Neuronal stem cell (in vitro differentiated cells): ENCODE measurements at places on chromosomes 4 and X.

DNA sequence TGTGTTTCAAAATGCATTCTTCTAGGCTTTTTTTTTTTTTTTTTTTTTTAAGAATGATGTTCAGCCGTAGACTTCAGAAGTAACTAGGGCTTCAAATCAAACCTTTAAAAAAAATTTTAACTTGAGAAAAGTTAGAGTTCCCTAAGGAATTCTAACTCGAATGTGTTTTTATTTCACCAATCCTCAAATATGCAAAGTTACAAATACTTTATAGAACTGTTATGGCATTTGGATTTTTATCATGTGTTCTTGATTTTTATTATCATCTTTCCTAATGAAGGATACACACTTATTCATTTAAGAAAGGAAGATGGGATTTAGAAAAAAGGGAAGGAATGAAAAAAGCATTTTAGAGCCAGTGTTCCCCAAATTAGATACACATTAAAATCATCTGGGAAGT is 200.6 kb upstream of the LDB2 start:
- DNase-seq: no peak

DNA sequence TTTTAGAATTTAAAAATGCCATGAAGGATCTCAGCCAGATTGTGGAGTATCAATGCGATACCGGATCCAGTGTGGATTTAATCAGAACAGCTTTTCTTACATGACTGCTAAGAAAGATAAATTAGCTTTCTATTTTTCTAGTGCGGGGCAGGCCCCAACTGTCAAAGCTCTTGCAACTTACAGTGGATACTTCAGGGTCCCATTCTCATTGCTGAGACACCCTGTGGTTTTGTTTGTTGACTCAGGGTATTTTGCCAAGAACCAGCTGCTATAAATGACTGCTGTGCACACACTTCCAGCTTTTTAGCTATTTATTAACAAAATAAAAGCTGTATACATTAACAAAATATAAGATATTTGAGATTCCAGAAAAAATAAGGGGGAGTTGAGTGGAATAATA is 166.4 kb downstream of the DCLK2 start:
- DNase-seq: no peak

DNA sequence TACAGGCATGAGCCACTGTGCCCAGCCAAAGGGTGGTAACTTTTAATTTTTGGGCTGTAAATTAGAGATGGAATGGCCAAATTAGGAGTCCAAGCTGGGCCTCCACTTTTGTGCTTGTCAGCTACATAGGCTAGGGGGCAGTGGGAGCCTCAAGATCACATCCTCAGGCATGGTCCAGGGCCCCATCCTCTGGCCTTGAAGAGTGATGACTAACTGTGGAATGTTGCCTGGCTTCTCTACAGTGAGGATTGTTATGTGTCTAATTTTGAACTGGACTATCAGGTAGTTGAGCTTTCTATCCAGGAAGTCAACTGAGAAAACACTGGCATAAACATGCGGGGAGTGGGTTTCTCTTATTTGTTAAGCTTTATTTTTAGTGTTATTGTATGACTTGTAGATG is 33.0 kb downstream of the CCNG2 start:
- DNase-seq: no peak

GRCh38 chr4:101232074-101232776 is 115.1 kb downstream of the PPP3CA start:
- no peak for DNase-seq

DNA sequence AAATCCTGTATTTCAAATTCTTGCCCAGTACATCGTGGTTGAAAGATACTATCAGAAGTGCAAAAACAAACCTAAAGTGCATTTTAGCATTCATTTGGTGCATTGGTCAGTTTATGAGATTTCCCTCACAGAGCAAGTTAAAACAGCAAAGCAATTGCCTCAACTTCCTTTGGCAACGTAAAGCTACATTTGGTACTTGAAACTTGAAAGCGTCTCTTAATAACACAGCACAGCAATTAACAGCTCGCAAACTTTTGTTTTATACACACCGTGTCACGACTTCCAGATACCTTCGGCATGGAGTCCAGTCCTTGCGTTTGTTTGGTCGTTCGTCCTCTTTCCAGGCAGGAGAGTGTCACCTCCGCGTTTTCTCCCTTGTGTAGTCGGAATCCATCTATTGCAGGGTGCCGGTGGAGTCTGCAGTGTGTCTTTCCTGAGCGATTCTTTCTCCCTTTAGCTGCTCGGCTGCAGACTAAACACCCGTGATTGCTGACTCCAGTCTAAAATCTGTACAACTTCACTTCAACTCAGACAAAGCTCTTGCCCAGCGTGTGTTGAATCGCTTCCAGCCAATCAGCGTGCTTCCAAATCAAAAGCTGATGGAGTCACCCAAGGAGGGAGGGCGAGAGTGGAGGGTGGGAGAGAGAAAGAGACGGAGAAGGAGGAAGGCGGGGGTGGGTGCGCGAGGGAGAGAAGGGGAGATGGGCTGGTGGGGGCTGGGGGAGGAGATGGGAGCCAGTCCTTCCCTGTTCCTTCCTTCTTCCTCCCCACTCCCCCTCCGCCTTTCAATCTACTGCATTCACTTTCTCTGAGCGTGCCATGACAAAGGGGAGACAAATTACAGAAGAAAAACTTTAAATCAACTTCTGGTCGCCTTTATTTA is at the start of gene PCDH18:
Gene PCDH18 (minus strand): TSS at position 509 of the 883 bp plus-strand sequence. CDS start 406 bp downstream, at position 103.
- peak; percentile 92 for DNase-seq

DNA sequence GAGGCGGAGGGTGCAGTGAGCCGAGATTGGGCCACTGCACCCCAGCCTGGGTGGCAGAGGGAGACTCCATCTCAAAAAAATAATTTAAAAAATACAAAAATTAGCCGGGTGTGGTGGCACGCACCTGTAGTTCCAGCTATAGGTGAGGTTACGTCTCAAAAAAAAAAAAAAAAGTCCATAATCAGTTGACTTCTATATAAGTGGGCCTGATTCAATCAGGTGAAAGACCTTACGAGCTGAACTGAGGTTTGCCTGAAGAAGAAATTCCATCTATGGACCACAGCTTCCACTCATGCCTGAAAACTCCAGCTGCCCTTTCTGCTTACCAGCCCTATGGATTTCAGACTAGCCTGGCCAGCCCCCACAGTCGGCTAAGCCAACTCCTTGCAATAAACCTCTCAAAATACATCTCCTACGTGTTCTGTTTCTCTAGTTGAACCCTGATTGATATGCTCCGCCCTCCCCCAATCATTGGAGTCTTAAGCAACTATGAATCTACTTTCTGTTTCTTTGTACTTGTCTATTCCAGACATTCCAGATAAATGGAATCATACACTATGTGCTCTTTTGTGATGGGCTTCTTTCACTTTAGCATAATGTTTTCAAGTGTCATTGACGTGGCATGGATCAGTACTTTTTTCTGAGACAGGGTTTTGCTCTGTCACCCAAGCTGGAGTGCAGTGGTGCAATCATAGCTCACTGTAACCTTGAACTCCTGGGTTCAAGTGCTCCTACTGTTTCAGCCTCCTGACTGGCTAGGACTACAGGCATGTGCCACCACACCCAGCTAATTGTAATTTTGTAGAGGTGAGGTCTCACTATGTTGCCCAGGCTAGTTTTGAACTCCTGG is 36.6 kb downstream of the SAT1 start:
- DNase-seq: no peak

GRCh38 chr4:36394352-36394903 is 113.0 kb downstream of the DTHD1 start:
- DNase-seq: no peak

- no peak for DNase-seq
These were observed 87.7 kb upstream of the LSM6 start for GRCh38 chr4:146087856-146088255.

DNA sequence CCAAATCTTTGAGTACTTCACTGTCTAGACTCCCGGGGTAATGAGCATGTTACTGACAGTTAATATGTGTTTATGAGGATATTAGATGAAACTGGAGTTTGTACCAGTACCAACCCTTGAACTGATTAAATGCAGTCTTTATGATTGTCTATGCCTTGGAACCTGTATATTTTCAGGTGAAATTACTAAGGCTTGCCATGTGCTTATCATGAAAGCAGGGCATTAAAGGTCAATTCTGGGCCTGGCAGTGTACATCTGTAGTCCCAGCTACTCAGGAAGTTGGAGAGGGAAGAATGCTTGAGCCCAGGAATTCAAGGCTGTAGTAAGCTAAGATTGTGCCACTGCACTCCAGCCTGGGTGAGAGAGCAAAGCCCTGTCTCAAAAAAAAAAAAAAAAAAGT is 27.6 kb downstream of the PHEX start:
- DNase-seq: no peak

- no peak for DNase-seq
These were observed 74.0 kb downstream of the HPRT1 start for GRCh38 chrX:134533952-134534351.

DNA sequence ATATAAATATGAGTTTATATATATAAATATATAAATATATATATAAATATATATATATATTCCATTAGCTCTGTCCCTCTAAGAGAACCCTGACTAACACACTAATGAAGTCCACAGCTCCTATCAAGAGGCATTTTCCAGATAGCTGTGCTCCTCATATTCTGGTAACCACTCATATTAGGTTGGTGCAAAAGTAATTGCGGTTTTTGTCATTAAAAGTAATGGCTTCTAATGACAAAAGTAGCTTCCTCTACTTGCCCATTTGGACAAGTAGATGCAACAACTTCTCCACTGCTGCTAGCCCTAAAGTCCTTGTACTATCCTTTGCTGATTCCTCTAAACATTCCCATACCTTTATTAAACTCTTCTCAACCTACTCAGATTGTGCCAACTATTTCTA is 182.0 kb downstream of the THOC2 start:
- no peak for DNase-seq

GRCh38 chrX:99495453-99495852 is 914.6 kb downstream of the PCDH19 start:
- DNase-seq: no peak

DNA sequence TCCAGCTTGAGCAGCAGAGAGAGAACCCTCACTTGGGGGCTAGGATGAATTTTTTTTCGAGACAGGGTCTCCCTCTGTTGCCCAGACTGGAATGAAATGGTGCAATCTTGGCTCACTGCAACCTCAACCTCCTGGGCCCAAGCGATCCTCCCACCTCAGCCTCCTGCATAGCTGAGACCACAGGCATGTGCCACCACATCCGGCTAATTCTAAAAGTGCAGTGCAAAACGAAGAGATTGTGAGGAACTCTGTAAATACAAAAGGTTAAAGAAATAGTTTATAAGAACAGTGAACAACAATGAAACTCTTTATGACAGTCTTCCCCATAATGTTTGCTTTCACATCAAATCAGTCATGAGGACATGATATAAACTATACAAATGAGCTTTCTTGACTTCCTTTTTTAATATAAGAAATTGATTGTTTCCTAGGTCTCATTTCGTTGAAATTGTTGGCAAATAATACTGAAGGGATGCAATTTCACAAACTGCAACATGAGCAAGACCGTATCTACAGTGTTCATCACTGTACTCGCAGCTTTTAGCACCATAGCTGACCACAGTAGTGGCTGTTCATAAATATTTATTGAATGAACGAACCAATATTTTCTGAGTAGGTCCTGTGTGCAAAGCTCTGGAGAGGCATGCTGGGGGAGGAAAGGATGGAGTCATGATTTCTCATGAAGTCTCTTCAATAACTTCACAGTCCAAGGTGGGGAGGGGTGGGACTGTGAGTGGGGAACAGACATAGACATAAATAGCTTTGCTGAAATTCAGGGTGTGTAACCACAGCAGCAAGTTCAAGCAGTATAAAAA is 116.1 kb downstream of the SHROOM3 start:
- no peak for DNase-seq

DNA sequence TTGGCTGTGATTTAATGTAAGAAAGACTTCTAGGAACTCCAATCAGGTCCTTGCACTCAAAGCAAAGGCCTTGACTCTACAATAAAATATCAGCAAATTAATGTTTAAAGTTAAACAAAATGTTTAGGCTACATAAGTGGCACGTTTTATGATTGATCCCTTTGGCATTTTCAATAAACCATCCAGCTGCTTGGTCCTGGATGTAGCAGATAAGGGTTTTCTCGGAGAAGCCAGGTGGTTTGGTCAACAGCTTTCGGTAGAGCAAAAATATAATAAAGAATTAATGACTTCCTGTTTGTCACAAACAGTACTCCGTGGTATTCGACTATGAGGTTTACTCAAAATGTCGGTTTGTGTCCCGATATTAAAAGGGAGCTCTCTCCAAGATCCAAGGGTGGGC is 95.8 kb downstream of the GEMIN8 start:
- no peak for DNase-seq

DNA sequence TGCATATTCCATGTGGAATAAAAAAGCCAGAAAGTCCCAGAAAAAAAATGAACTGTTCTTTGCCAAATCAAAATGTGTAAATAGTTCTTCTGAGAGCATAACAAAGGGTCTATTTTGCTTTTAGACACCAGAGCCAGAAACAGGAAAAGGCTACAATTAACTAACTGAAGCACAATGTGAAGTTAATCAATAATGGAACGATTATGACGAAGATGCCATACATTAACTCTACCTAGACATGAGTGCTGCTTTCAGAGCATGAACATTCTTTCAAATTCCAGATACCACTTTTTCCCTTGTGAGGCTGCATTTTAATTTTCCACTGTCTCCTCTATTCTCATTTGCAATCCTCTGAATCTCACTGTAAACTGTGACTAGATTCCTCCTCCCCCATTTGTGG is 48.7 kb upstream of the PHOX2B start:
- no peak for DNase-seq

- no peak for DNase-seq
These were observed 28.9 kb upstream of the CAMK2D start for GRCh38 chr4:113790478-113790877.

DNA sequence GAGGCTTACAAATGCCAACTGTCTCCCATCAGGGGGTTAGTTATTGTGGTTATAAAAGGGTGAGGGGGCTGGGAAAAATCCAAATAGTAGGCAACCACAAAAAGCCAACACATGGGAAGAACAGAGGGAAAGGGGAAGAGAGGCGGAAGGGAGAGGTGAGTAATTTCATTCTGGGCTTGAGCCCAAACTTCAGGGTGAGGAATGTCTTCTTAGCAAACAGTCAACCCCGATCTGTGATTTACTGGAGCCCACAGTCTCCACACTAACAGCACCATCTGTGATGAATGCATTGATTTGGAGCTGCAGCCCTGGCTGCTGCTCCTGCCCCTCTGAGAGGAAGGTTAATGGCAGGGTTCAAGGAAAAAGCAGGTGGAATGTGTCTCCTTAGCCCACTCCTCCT is 162.2 kb upstream of the GPR101 start:
- no peak for DNase-seq

- DNase-seq: no peak
These were observed 72.1 kb downstream of the BEND4 start for GRCh38 chr4:42080306-42080705.

GRCh38 chr4:61428950-61429349 is 228.8 kb downstream of the ADGRL3 start:
- no peak for DNase-seq
